Activated effector memory CD4-positive, alpha-beta T cell treated with anti-CD3 and anti-CD28 coated beads, Interleukin-2, amount 50 U/mL, for 16 hours (primary cell): ENCODE measurements at places on chromosomes 2 and 18.

DNA sequence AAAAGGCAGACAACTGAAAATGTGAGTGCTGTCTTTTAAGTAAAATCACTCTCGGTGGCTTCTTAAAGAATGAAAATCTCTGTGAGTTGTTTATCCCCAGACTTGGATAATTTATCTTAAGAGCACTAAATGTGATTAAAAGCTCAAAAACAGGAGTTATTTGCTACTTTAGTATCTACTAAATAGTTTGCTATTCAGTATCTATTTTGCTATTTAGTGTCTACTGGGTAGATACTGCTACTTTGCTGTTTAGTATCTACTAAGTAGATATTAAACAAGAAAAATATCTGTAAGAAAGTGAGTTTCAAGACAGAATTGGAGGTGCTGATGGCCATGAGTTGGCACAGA, 1.4 kb upstream of the KCNG3 start:
- no peak for DNase-seq

- no peak for DNase-seq
These were observed 146.7 kb downstream of the RPIA start for GRCh38 chr2:88838165-88838635.

- DNase-seq = no peak
These were observed 389.8 kb downstream of the FIGN start for GRCh38 chr2:163345795-163346573.

DNA sequence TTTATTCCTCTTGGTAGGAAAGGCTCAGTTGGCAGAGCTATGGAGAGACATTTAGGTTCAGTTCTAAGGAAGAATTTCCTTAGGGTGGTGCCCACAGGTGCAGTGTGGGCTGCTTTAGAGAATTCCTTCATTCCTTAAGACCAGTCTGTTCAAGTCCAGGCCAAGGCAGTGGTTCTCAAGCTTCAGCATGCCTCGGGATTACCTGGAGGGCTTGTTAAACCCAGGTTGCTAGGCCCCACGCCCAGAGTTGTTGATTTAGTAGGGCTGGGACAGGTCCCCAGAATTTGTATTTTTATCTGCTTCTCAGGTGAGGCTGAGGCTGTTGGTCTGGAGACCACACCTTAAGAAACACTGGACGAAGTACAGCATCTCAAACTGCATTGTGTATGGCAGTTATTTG, 68.9 kb downstream of the CERS6 start:
- DNase-seq = no peak
